ENCODE measurements at places on chromosomes 1 and 21.

DNA sequence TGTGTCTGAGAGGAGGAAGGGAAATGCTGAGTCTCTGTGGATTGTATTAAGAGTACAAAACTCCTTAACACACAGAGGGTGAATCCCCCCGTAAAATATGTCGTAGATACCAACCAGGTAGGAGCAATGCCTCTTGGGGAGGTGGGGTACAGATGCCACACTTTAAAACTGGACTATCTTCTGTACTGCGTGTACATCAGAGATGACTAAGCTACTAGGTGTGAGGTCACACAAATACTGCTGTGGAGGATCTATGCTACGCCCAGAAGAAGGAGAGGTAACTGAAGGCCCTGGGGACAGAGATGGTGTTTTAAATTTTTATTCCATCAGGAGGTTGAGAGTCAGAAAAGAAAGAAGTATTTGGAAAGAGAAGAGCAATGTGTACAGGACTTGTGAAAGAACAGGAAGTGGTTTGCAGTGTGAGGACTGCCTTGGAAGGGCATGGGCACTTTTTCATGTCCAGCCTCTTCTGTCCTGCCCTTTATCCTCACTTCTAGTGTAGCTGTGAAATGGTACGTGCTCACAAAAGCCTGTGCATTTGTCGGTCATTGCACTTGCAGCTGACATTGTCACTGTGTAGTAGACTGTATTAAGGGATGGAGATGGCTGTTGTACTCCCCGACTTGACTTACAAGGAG lies 287.8 kb upstream of the CHRM3 start:
- no peak for DNase-seq

DNA sequence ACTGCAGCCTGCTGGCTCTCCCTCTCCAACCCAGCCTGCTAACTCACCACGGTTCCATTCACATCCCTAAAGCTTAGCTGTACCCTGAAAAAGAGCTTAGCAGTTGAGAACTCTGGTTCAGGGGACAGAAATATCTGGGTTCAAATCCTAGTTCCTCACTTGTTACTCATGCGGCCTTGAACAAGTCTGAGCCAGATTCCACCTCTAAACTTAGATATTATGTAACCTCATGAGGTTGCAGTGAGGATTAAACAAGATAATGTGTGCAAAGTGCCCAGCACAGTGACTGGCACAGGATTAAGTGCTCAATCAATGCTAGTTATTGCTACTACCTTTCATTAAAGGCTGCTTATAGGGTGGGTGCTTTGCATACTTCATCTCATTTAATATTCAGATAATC lies 41.3 kb upstream of the DHCR24 start:
- DNase-seq = no peak

- DNase-seq = no peak
Measured at GRCh38 chr21:28106370-28106890, 886.2 kb downstream of the LTN1 start.

- DNase-seq = no peak
Measured at GRCh38 chr1:185996211-185996610, 262.0 kb downstream of the HMCN1 start.

- DNase-seq = no peak
Measured at GRCh38 chr1:87927391-87928280, 599.0 kb downstream of the LMO4 start.

- no peak for DNase-seq
Measured at GRCh38 chr1:7178741-7179140, 393.5 kb downstream of the CAMTA1 start.

DNA sequence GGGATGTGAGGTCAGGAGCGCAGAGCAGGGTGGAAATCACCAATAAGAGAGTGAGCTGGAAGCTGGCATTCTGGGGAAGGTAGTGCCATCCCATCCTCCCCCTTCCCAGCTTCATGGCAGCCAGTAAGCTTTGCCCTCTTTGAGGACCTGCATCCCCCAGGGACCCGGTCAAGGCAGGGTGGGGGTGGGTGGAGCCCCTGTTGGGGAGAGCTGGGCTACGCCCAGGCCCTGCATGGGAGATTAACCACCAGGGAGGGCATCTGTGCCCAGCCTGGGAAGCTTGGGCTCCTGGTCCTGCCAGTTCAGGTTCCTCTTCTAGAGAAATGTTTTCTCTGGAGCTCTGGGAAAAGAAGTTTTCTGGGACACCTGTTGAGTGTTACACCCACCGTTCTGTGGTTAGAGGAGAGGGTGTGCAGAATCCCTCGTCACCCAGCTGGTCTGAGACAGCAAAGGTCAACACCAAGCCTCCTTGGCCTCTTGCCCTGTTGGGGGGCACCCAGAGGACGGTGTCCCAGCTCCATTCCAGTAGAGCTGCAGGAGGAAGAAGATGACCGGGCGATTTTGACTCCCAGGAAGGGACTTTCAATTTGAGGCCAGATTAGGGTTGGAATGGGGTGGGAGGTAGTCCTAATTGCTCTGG lies 30.1 kb upstream of the TENT5C start:
- no peak for DNase-seq

- no peak for DNase-seq
Measured at GRCh38 chr1:6270401-6270800, 9.5 kb upstream of the GPR153 start.

DNA sequence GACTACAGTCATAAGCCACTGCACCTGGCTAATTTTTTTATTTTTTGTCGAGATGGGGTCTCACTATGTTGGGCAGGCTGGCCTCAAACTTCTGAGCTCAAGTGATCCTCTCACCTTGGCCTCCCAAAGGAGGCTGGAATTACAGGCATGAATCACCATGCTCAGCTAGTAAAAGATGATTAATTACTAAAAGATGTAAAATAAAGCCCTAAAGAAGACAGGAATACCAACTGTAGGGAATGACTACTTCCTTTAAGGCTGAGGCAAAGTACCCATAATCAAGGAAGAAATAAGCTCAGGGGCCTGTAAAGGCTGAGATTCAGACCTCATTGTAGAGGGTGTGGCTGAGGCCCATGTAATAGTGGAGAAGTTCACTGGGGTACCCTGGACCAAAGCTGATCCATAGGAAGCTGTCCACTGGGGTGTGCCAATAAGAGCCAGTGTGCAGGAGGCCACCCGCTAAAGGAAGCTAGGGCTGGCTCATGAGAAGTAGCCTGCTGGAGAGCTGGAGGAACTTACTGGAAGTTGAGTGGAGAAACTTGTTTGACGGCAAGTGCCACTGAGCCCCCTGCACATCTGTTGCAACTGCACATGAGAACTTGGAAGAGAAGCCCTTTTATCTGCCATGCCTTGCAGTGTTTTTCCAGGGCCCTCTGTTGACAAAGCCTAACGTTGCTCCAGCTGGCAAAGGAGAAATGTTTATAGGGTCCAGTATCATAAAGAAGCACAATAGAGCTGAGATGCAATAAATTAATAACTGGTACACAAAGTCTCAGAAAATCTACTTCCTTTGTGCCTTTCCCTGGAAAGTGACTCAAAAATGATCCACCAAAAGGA lies 17.8 kb upstream of the SERTAD4 start:
- no peak for DNase-seq

DNA sequence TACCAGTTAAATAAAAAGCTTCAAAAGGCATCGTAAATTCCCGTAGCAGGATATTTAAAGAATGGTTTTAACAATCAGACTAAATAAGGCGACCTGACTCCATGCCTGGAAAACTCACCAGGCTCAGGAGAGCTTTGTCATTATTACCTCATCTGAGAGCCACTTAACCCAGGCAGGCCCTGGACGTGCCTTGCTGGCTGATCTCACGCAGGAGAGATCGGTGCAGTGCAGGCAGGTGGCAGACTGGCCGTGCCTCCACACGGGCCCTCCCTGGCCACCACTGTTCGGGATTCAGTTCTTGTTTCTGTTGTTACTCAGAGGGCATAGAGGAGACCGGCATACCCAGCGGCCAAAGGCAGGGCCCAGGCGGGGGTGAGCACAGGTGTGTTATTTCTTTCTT lies 6.4 kb downstream of the MT1HL1 start:
- no peak for DNase-seq

GRCh38 chr1:235552146-235552716 lies 48.0 kb upstream of the B3GALNT2 start:
- no peak for DNase-seq

- DNase-seq = peak; percentile 42
Measured at GRCh38 chr21:33975548-33976081, 60.0 kb upstream of the ATP5PO start.

DNA sequence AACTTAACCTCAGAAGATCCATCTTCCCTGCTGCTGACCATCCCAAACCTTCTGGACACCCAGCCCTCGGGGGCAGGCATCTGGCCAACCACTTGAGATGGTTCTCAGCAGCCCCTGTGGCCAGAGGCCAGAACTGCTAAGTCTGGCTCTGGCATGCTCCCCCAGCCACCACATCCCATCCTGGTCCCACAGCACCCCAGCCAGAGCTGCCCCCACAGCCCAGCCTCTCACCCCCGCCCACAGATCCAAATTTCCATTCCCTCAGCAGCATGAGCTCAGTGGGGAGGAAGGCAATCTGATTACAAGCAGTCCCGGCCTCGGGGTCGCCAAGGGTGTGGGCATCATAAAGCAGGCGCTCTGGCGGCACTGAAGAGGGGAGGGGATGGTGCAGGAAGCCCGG lies 45.6 kb downstream of the GLIS1 start:
- no peak for DNase-seq

- no peak for DNase-seq
Measured at GRCh38 chr1:119646521-119647227, 1.4 kb downstream of the ZNF697 start.

GRCh38 chr1:202009326-202010179 lies 834 bp upstream of the ELF3 start:
- peak; percentile 24 for DNase-seq

- DNase-seq = no peak
Measured at GRCh38 chr1:234875953-234876855, 252.4 kb downstream of the TOMM20 start.

- no peak for DNase-seq
Measured at GRCh38 chr1:40930174-40930964, 49.1 kb upstream of the CTPS1 start.

- no peak for DNase-seq
Measured at GRCh38 chr1:221620437-221621384, 121.2 kb downstream of the DUSP10 start.

DNA sequence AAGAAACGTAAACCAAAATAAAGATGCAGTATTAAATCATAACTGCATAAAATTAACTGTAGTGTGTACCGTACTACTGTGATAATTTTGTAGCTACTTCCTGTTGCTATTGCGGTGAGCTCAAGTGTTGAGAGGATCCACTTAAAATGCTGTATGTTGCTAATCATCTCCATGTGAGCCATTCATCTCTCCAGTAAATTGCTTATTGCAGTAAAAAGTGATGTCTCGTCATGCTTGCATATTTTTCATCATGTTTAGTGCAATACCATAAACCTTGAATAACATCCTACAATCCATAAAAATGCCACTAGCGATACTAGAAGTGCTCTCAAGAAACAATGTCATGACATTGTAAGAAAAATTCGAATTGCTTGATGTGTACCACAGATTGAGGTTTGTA lies 66.3 kb downstream of the RAVER2 start:
- DNase-seq = no peak

GRCh38 chr21:38352536-38353219 lies 95.9 kb downstream of the KCNJ15 start:
- no peak for DNase-seq

GRCh38 chr1:10070206-10070605 lies 37.4 kb downstream of the UBE4B start:
- no peak for DNase-seq

DNA sequence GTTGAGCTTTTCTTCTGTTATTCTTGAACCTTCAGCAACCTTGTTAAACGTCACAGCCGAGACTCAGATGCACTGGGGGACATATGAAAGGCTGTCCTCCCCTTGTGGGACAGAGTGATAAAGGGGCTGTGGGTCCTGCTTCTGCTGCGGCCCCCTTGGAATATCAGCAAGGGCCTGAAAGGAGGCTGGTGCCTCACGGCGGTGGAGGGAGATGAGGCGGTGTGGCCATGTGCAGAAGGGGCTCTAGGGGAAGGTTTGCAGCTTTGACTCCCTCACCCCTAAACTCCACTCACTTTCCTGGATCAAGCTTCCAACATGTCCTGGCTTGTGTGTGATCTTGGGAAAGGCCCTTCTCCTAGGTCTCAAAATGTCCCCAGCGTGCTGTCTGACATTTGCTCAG lies 270.7 kb upstream of the CSF3R start:
- no peak for DNase-seq

DNA sequence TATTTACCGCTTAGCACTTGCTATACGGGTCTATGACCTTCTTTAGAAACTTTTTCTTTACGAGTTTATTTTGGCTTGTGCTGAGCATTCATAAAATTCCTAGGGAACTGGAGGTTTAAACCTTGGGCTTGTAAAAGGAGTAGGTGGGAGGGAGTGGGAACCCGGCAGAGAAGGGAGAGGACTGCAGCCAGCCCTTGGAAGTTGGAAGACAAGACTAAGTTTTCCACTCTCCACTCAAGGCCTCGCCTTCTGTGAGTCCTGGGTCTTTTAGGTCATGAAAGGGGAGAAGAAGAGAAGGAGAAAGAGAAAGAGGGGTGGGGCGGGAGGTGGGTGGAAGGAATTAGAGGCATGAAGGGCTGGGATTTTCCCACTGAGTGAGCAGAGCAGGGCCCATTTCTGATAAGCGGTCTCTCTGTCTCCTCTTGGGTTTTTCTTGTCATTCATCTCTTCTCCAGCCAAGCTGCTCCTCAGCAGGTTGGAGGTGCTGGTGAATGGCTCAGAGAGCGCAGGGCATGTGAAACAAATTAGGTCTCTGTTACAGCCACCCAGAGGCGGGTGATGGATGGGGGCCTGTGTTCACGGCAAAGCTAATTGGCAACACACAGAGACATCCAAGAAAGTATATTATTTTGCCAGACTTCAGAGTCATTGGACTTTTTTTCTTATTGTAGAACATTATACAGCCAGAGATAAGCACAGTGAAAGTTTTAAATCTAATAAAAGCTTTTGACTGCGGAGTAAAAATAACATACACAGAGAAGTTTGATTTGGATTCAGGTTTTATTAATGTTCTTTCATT lies 247.3 kb downstream of the FOXD2 start:
- no peak for DNase-seq

GRCh38 chr1:97814121-97814520 lies 106.7 kb downstream of the DPYD start:
- DNase-seq = no peak

GRCh38 chr1:151854658-151855057 lies 1.1 kb upstream of the THEM5 start:
- DNase-seq = no peak

DNA sequence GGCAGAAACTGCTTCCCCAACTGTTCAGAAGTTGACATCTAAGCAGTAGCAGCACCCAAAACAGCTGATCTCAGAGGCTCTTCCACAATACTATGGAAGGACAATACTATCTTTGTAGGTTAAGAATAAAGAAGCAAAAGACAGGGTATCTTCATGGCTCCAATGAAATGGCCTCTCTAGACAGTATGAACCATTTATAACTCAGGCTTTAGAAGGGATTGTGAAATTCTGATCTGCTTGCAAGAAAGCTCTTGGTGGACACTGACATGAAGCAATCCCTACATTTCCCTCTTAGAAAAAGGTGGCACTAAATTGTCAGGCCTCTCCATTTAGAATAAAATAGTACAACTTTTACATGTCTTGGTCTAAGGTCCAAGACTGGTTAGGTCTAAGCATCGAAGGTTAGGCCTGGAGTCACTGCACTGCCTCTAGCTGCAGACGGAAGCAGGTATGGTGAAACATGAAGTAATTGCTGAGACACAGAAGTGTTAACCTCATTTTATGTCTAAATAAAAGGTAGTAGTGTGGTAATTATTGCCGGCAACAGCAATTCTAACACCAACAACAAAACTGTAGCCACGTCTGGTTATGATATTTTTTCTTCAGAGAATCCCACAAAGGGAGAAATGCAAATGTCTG lies 50.6 kb upstream of the HP1BP3 start:
- no peak for DNase-seq

Measured in stimulated activated CD8-positive, alpha-beta memory T cell treated with anti-CD3 and anti-CD28 coated beads, Interleukin-7, amount 100 ng/mL, for 1 hour (primary cell).